ENCODE measurements at places on chromosomes 3 and 15.
A peak's percentile ranks its signal among the peaks of the same experiment; 100 is the strongest.

DNA sequence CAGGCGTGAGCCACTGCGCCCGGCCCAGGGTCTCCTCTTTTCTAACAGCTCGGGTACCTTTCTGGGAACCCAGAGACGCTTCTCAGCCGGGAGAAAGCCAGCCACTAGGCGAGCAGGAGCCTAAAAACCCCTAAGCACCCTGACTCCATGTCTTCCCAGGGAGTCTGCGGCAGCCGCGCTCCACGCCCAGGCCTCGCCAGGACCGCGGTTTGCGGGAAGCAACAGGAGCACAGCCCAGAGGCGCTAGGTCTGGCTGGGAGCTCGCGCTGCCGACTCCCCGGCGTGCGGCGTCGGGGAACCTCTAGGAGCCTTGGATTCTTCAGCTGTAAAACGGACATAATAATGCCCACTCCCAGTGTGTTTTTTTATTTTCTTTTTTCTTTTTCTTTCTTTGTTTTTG, 1.0 kb upstream of the LAMP3 start:
- DNase-seq: no peak

DNA sequence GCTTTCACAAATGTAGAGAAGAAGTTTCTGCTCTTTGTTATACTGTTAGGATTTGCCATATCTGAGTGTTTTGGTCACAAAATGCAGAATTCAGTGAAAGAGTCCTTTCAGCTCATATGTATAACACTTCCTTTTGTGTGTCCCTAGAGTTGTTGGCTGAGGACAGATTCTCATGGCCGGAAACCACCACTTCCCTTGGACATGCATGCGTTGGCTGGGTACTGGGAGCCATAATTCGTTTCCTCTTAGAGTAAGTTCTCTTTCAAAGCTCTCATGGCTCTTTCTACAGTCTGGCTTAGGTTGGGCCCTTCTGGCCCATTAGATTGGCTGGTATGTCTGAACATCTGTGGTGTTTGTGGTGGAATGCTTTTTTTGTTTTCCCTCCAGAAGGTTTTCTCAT, 298.5 kb downstream of the DIPK2A start:
- no peak for DNase-seq

GRCh38 chr3:149277331-149277813, 55.7 kb upstream of the CP start:
- DNase-seq: no peak

- no peak for DNase-seq
Measured at GRCh38 chr3:185257334-185257733, 3.5 kb upstream of the EHHADH start.

GRCh38 chr3:116607205-116607604, 102.4 kb upstream of the TUSC7 start:
- DNase-seq: no peak

DNA sequence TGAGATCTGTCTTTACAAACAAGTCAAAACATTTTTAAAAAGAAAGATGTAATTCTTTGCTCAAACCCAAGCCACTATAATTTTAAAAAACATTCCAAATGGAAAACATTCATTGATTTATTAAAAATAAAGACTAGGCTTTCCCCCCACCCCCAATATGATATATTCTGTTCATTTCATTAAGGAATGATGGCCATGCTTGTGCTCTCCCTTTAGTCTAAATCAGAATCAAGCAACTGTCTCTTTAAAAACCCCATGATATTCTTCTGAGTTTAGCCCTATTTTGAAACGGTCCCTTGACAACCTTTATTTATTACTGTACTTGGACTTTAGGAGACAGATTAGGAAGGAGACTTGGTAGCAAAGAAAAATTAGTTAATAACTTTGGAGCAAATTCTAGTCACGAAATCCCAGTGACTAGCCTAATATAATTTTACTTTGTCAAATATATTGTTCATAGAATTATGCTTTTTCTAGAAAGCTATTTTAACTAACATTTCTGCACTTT, 38.4 kb downstream of the TSC22D2 start:
- DNase-seq: no peak

DNA sequence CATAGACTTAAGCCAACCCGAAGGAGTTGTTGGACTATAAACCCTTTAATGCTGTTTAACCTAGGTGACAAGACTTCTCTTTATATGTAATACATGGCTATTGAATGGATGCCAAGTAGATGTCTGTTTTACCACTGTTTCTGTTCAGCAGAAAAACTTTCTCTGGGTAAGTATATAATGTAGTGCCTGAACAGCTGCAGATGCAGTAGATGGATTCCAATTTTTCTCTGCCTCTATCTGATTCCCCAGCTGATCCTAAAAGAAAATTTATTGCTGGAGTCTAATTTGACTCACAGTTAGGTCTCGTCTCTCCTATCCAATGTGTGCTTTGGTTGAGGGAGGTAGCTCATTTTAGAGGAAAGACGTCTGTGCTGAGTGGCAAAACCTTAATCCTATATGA, 256.5 kb upstream of the CBLB start:
- DNase-seq: no peak

GRCh38 chr3:28252001-28252431, 10.6 kb downstream of the CMC1 start:
- DNase-seq: no peak

- no peak for DNase-seq
Measured at GRCh38 chr3:66712210-66712609, 211.4 kb upstream of the LRIG1 start.

- peak; percentile 57 for DNase-seq
Measured at GRCh38 chr15:40471808-40472150, 995 bp downstream of the CHST14 start.

- no peak for DNase-seq
Measured at GRCh38 chr3:112984485-112984884, 6.3 kb upstream of the GTPBP8 start.

DNA sequence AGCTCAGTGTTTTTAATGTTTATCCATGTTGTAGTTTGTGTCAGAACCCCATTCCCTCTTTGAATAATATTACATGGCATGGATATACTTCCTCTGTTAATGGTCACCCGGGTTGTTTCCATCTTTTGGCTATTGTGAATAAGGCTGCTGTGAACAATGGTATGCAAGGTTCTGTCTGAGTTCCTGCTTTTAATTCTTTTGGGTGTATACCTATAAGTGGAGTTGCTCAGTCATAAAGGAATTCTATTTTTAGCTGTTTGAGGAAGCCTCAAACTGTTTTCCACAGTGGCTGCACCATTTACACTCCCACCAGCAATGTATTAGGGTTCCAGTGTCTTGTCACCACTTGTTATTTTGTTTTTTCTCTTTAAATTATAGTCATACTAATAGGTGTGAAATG, 99.6 kb downstream of the SLC25A26 start:
- no peak for DNase-seq

DNA sequence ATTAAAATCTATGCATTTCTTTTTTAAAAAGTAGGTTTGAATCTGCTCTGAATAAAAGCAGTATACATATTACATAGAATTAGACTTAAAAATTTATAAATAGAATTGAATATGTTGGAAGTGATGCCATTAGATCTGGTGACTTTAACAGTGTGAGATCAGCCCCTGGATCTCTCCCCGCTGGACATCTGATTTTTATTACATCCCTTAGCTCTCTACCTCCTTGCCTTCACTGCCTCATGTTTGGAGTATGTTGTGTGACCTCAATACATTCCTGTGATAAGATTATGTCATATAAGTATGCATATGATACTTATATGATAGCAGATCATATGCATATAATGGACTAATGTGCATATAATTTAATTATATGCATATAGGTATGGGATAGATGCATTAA, 643.4 kb upstream of the NR2F2 start:
- DNase-seq: no peak

GRCh38 chr3:158925021-158925420, 123.2 kb downstream of the MFSD1 start:
- no peak for DNase-seq

- no peak for DNase-seq
Measured at GRCh38 chr3:171677706-171678105, 132.6 kb downstream of the PLD1 start.

DNA sequence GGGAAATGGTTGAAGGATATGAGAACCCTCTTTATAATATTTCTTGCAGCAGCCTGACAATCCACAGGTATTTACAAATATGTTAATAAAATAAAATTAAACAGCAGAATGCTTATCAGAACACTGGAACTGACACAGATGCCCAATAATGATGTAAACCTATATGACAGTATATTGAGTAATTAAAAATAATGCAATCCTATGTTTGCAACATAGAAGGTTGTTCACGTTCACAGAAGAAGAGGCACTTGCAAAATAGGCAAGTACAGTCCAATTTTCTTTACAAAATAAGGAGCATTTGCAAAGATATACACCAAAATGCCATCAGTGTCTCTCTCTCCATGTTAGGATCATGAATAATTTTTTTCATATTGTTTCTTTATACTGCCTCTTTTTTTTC, 397.0 kb upstream of the WNT5A start:
- no peak for DNase-seq

GRCh38 chr15:91021516-91022074, 799 bp downstream of the VPS33B start:
- no peak for DNase-seq

GRCh38 chr3:114902691-114903101, 244.4 kb downstream of the ZBTB20 start:
- no peak for DNase-seq

DNA sequence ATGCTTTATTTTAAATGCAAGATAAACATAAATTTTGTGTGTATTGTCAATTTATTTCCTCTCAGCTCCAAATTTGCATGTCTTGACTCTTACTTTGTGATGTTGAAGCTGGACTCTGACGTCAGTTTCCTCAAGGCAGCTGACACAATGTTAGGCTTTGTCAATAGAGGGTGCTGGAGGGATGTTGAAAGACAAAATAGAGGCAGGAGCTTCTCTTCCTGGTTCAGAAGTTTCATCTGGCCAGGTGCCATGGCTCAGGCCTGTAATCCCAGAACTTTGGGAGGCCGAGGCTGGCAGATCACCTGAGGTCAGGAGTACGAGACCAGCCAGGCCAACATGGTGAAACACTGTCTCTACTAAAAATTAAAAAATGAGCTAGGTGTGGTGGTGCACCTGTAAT, 408.6 kb downstream of the GBE1 start:
- no peak for DNase-seq

DNA sequence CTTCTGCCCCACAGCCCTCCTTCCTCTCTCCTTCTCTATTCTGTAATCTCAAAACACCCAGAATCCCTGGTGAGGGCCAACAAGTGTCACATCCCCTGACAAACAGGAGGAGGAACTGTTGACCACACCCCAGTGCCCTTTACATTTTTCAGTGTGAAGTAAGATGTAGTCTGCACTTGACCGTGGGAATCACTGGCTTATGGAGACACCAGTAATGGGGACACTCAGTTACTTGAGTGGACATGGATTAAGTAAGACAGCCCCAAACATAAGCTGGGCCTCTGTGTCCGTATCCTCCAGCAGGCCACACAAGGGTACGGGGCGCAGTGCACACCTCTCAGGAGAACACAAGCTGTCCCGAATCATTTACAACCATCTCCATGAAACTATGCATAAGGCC, 28.4 kb upstream of the LIMD1 start:
- no peak for DNase-seq

GRCh38 chr3:32493437-32494414, 8.9 kb downstream of the CMTM6 start:
- DNase-seq: no peak

GRCh38 chr3:133996251-133996661, 33.5 kb downstream of the SLCO2A1 start:
- DNase-seq: no peak

GRCh38 chr15:43184407-43185124, 637 bp upstream of the CCNDBP1 start:
- no peak for DNase-seq

DNA sequence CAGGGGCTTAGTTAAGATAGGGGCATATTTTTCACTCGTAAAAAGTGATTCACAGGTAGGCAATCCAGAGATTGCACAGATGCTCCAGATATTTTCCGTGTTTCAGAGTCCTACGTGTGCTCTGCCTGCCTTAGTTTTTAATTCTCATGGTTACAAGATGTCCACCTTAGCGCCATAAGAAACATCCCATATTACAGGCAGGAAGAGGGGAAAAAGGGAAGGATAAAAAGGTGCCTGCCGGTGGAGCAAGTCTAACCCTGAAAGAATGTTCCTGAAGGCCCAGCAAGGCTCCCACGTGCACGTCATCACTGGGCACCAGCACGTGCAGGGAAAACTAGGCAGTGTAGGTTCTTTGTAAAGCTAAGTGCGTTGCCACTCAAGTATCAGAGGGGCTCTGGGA, 10.1 kb upstream of the MOBP start:
- DNase-seq: no peak

GRCh38 chr3:73559749-73560148, 65.0 kb downstream of the PDZRN3 start:
- no peak for DNase-seq

DNA sequence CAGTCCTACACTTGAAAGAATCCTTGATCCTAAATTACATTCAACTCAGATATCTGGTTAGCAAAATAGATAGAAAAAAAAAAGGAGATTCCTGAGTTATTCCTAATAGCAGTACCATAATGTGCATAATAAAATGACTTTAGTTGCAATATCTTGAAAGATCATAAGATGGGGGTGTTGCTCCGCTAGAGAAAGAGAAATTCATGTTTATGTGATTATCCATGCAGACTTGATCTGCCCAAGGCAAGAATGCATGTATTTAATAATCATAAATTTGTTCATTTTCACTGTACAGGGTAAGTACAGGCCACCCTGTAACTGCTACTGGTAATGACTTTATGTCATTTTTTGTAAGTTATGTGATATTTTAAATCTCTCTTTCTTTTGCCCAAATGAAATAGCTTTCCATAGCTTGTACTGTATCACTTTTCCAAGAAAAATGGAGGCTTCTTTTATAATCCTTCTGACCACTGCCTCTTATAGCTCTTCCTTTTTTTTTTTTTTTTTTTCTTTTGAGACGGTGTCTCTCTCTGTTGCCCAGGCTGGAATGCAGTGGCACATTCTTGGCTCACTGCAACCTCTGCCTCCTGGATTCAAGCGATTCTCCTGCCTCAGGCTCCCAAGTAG, 84.6 kb downstream of the HCN4 start:
- no peak for DNase-seq

- DNase-seq: no peak
Measured at GRCh38 chr3:189624130-189624529, 7.1 kb upstream of the TP63 start.

DNA sequence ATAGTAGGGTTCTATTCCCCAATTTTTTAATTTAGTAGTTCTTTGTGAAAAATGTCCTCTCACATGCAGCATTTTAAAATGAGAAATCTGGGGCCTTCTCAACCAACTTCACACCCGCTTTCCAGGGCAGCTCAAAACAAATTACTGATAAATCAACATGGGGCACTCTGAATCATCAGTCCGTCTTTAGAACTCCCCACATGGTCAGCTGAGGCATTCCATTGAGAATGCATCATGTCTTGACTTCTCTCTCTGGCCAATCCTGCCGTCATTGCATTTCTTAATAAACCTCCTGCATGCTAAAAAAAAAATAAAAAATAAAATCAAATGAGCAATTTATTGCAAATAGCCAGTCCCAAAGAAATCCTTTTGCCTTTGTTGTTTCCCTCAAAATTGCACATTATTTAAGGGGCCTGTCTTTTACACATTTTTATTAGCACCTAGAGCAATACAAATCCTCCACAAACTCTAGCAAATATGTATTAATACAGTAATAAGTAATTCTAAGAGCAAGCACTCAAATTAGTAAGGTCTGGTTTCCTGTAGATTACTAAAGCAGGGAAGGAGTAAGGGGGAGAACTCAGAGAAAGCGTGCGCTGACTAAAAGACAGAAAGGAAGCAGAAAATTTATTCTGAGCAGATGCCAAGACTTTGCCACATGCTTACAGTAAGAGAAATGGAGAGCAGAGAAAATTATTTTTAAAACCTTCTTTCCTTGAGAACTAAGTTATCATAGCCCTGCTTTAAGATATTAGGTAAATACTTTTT, 175.7 kb downstream of the TNIK start:
- no peak for DNase-seq

GRCh38 chr15:76286271-76286879, 24.9 kb downstream of the ETFA start:
- no peak for DNase-seq
